ENCODE measurements at places on chromosomes 4 and X.

DNA sequence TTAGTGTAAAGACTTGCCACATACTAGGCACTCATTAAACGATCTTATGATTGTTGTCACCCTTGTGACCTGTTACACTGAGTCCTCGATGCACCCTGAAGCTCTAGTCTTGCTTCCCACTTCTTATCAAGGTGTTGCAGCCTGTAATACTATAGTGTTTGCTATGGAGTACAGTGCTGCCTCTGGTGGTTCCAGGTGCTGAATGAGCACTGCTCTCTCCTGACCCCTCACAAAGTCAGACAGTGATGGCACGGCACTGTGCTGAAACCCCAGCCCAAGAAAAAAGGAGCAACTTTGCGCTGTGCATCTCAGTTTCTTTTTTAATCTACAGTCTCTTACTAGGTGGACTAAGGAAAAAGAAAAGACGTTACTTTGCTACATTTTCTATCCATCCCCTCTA, 106.3 kb downstream of the GC start:
- DNase-seq = no peak

DNA sequence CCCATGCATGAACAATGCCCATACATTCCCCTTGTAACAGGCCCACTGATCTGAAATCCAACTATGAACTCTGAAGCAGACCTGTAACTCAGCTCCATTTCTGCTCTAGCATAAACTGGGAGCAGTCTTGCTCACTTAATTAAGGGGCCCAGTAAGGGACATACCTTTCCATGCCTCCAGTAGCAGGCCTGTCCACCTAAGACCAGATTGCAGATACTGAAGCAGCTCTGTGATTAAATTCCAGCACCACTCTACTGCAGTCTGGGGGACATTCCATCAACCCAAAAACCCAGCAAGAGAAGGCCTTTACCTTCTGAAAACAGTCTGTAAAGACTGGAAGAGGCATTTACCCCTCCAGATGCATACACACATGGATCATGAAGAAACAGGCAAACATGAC, 162.0 kb upstream of the NEIL3 start:
- no peak for DNase-seq

DNA sequence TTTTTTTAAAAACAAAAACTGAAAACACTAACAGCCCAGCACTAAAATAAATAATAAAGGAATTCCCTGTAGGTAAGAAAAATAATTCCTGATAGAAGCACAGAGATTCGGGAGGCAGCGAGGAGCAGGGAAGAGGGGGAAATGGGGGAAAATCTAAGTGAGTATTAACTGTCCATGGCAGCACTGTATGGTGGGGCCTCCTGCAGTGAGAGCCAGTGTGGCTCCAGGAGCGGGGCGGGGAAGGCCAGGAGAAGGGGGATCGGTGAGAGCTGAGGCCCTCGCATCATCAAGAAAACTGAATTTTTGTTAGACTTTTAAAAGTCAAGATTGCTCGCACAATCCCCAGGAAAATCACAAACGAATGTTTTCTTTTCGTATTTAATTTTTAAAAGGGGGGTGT, 14.1 kb downstream of the RNF212 start:
- DNase-seq = no peak

- no peak for DNase-seq
Observed at GRCh38 chr4:105840426-105841174, 54.7 kb upstream of the NPNT start.

DNA sequence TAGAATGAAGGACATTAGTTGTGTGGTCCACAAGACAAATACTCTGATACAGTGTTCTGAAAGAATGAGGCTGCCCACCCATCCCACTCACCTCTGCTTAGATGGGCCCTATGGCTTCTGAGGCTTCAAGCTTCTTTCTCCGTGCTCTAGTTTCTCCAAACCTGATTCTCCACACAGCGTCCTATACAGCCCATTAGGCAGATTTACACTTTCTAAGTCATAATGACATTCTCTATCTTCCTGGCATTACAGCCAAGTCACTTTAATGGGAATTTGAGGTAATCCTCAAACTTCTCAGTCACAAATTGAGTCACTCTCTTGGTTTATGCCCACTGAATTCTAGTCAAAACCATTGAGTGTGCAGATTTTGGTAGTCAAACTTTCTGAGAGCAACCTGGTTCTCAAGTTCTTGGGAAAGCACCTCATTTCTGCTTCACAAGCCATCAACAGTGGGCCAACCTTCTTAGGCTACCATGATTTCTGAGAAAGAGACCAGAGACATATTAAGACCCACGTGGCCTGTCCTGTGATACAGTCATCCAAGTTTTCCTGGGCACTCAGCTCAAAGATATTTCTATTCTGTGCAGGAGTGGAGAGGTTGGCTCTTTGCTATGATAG, 6.2 kb upstream of the SETD7 start:
- no peak for DNase-seq

DNA sequence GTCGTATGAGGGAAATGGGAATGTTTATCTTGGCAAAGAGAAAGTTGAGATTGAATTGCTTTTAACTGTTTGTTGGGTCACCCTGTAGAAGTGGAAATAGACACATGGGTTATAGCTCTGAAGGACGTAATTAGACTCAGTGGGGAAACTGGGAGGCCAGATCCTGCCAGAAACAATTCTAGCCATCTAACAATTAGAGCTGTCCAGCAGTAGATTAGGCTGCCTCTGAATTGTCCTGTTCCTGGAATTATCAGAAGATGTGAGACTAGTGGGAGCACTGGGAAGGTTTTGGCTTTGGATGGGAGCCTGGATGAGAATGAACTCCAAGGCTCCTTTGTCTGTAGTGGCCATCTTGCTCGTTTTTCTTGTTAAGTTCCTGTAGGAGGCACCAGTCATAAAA, 61.9 kb upstream of the IGFBP7 start:
- DNase-seq = no peak

GRCh38 chr4:158873795-158874401, 105.1 kb downstream of the FNIP2 start:
- DNase-seq = no peak

- no peak for DNase-seq
Observed at GRCh38 chr4:26542991-26543390, 40.9 kb upstream of the TBC1D19 start.

- DNase-seq = no peak
Observed at GRCh38 chr4:88015659-88016295, 8.3 kb downstream of the PKD2 start.

GRCh38 chr4:73814679-73815078, 21.8 kb upstream of the CXCL6 start:
- no peak for DNase-seq

- no peak for DNase-seq
Observed at GRCh38 chr4:93532234-93532633, 296.3 kb upstream of the ATOH1 start.

GRCh38 chrX:131626681-131627296, 82.9 kb downstream of the OR13H1 start:
- DNase-seq = no peak

DNA sequence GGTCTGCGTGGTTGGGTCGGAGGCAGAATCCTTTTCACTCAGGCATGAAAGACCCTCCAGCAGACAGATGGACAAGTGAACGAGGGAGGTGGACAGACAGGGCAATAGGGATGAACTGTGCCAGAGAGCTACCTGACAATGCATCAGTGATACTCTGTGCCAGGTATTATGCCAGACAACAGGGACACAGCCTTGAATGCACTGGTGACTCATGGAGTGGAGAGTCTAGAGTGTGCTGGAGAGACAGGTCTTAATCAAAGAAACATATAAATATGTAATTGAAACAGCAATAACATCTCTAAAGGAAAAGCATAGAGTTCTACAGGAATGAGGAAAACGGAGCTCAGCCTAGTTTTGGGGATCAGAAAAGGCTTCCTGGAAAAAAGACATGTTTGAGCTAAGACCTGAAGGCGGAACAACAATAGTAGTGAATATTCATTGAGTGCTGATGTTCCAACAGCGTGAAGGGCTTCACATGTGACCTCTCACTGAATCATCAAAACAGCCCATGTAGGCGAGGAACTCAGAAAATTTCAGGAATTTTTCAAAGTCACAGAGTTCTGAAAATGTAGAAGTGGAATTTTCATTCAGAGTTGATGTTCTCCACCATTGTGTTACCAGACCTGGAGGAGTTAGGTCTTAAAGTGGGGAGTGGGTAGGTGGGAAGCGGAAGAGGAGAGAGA, 20.0 kb upstream of the FGFBP2 start:
- no peak for DNase-seq

- no peak for DNase-seq
Observed at GRCh38 chrX:118047446-118048186, 69.0 kb downstream of the KLHL13 start.

DNA sequence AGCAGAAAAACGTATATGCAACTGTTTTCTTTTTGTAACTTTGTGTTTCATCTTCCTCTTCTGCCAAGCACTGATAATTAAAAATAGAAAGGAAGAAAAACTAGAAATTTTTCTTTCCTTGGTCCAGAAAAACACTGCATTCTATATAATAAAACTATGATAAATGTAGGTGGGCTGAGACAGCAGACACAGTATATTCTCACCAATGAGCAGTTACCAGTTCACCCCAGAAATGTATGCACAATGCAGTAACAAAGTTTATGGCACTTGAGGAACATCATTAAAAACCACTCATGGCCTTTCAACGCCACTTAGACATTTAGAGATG, 79.4 kb downstream of the FAT1 start:
- no peak for DNase-seq

GRCh38 chr4:147096667-147097604, 151.3 kb upstream of the TTC29 start:
- no peak for DNase-seq

GRCh38 chr4:11698033-11698432, 269.3 kb upstream of the HS3ST1 start:
- no peak for DNase-seq

DNA sequence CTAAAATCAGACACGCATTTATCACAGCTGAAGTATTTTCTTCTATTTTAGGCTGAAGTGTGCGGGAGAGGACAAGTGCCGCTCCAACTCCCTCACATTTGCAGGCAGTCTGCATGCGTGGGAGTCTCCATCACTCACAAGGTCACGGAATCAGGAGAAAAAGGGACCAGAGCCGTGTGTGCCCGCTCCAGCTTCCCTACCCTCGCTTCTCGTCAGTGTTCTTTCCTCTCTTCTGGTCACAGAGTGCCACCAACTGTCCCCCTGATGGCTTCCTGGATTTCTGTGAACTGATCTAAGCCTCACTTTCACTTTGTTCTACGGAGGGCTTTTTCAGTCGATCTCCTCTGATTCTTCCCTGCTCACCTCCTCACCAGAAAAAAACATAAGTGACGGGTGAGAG, 407.4 kb upstream of the AADAT start:
- DNase-seq = no peak

Measured in nucleus accumbens (tissue), 56 donors.